ENCODE measurements at places on chromosomes 2 and 18.

DNA sequence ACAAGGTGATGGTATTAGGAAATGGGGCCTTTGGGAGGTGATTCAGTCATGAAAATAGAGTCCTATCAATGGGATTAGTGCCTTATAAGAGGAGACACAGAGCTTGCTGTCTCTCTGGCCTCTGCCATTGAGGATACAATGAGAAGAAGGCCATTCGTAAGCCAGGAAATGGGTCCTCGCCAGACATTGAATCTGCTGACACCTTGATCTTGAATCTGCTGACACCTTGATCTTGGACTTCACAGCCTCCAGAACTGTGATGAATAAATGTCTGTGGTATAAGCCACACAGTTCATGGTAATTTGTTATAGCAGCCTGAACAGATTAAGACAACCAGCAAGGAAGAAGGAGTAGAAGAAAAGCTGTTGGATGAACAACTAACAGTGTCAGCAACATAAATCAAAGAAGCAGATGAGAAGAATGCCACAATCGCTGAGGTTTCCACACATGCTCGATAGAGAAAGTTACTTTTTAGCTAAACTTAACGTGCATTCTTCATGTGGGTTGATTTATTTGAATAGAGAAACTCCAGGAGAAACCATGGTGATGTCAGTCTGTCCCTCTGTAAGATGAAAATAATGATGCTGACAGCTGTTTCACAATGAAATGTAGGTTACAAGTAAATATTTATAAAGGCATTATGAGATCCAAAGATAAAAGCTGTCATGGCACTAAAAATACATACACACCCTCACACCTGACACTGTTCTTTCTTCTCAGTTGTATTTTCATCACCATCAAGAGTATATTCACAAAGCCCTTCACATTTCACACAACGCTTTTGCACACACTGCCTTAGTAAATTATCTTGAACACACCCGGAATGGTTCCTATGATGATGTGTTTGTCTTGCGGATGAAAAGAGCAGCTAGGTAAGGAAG lies 153.7 kb upstream of the NCK2 start:
- no peak for DNase-seq

DNA sequence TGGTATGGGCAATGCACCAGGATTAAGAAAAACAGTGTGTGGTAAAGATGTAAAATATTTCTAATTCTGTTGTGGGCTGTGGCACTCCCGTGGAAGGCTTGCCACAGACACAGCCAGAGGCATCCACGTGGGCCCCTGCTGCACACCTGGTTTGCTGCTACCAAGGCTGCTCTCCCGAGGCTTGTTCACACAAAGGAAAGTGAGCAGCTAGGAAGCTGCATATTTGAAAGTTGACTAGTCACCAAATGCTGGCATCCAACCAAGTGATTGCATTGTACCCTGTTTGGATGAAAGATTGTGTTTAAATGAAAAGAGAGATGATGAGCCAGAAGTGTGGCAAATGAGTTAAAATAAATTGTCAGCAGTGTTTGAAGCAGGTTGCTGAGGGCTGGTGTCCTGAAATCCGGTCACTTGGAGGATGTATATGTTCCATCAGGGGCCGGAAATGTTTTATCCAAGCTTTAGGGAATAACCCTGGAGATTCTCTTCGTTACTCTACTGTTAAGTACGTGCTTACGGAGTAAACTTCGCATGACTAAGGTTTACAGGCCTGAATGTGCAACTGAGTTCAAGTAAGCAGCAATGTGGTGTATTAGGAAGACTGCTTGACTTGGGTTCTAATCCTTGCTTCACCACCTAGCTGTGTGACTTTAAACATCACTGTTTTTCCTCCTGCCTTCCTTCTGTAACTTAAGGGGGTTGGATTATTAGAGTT lies 86.1 kb downstream of the MSH2 start:
- no peak for DNase-seq

GRCh38 chr2:163633291-163633690 lies 102.5 kb downstream of the FIGN start:
- no peak for DNase-seq

DNA sequence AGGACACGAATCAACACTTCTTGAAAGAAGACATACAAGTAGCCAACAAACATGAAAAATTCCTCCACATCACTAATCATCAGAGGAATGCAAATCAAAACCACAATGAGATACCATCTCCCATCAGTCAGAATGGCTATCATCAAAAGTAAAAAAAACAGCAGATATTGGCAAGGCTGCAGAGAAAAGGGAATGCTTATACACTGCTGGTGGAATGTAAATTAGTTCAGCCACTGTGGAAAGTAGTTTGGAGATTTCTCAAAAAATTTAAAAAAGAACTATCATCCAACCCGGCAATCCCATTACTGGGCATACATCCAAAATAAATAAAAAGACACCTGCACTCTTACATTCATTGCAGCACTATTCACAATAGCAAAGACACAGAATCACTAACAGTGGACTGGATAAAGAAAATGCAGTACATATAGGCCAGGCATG lies 78.7 kb downstream of the GRB14 start:
- DNase-seq, result peak; percentile 1

DNA sequence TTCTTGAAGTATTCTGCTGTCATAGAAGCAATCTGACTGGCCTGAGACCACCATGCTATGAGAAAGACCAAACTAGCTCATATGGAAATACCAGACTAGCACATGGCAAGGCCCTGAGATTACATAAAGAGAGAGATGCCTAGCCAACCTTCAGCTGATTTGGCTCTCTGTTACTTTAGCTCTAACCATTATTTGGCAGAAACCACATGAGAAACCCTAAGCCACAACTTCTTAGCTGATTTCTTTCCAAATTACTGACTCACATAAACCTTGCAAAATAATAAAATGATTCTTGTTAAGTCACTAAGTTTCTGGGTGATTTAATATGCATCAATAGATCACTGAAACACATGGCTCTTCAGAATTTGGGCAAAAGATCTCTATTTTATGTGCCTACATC lies 295.0 kb upstream of the ZNF521 start:
- no peak for DNase-seq

DNA sequence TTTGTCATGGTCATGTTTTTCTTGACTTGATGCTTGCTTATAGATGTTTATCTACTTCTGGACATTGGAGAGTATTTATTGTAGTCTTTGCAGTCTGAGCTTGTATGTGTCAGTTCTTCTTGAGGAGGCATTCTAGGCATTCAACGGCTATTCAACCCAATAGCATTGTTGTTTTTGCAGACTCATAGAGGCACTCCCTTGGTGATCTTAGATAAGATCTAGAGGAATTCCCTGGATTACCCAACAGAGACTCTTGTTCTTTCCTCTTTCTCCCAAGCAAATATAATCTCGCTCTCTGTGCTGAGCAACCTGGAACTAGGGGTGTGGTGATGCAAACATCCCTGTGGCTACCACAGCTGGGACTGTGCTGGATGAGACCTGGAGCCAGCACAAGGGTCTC lies 40.4 kb downstream of the SYT4 start:
- no peak for DNase-seq

DNA sequence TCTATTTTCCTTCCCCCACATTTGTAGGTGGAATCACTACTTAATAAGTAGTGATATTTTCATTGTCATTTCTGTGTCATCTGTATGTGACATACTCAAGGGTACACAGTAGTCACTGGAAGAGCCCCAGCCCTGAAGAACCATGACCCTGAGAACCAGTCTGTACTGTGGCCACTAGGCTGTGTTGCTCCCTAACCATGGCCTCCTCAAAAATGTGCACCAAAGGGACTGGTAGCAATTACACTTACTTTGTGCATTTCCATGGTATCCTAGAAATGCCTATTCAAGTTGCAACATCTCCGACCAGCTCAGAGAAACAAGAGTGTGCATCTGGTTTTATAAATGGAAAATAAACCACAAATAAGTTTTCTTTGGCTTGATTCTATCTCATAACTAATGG lies 155.1 kb downstream of the DOCK10 start:
- no peak for DNase-seq

GRCh38 chr18:5726011-5726410 lies 169.3 kb downstream of the TMEM200C start:
- DNase-seq, result no peak

DNA sequence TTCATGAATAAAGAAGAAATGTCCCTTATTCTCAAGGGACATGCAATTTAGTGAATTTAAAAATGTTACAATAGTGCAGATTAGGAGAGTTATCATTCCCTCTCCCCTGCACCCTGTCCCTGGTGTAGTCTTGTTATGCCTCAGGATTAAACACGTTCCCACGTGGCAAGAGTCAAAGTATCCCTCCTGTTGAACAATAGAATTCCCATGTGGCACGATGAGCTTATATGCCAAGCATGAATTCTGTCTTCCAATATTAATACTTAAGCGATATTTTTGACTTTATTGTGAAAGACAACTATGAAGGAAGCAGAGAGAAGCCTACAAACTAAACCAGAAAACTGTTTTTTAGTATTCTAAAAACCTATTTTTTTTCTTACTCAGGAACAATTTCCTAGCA lies 36.7 kb upstream of the SPAG16 start:
- no peak for DNase-seq

- DNase-seq, result peak; percentile 47
These were observed 70.3 kb downstream of the SCN1A start for GRCh38 chr2:166057370-166058164.

- DNase-seq, result no peak
These were observed 418.8 kb upstream of the HS6ST1 start for GRCh38 chr2:128737546-128737826.

DNA sequence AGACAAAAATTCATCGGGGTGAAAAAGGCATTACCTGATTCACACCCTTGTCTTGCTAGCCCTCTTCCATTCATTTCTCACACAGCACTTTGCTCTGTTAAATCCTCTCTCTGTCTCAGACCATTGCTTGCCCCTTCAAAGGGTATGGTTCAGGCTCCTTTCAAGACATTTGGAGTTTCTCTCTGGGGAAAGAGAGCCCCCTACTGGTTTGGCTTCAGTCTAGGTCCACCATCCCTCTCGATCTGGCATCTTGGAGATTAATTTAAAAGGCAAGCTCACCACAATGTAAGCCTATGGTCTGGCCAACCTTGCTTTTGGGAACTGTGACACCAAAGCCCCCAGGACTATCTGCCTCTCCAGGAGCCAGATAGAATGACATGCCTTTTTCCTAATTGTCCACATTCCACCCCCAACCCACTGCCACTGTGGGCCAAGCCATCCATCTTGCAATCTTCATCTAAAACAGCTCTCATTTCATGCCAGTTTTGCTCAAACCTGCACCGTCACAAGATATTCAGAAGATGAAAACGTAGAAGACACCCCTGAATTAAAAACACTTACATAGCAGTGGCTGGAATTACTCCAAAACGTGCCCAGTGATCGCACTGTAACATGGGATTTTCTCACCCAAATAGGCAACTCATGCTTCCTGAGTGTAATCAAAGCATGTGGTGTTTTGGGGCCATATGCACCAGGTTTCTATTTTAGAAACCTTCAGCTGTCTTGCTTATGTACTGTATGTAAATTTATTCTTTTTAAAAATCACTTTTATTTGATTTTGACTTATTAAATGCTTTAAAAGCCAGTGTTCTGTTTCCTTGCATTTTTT lies 93.9 kb downstream of the FARSB start:
- DNase-seq, result no peak

DNA sequence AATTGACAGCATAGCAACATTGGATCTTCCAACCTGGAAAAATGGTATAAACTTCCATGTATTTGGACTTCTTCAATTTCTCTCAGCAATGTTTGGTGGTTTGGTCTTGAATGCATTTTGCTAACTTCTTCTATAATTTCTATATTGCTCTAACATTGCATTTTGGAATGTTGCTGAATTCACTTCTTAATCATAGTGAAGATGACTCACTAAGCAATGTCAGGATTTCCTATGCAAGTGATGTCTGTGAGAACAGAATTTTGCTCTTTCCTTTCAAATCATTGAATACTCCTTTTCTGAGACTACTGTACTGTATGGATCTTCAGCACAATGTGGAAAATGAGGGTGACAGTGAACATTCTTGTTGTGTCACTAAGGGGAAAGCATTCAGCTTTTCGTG lies 28.9 kb upstream of the CDH19 start:
- no peak for DNase-seq

- no peak for DNase-seq
These were observed 164.6 kb downstream of the TMEM247 start for GRCh38 chr2:46643951-46644350.

- DNase-seq, result no peak
These were observed 366.9 kb upstream of the GALNT5 start for GRCh38 chr2:156890529-156891148.

DNA sequence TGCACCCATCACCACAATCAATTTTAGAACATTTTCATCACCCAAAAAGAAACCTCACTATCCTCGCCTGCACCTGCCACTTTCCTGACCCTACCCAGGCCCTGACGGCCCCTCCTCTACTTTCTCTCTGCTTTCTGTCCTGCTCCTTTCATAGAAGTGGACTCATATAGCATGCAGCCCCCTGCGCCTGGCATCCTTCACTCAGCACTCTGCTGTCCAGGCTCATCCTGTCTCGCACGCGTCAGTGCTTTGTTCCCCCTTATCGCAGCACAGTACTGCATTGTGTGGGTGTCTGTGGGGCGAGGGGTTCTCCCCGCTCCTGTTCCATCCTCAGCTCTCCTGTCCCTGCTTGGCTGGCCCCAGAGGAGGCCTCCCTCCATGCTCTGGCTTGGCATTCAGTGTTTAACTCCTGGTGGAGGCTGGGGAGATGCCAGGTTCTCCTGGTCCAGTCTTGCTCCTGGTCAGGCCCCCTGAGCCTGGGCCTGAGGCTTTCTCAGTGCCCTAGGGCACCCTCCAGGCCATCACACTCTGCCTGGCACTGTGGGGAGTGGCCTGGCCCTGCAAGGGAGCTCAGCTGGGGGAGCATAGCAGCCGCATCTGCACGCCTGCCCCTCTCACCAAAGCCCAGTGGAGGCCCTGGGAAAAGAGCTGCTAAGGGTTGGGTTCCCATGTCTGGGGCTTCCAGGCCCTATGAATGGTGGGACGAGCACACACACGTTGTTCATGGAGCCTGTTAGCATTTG lies 6.6 kb upstream of the TUBB6 start:
- no peak for DNase-seq

DNA sequence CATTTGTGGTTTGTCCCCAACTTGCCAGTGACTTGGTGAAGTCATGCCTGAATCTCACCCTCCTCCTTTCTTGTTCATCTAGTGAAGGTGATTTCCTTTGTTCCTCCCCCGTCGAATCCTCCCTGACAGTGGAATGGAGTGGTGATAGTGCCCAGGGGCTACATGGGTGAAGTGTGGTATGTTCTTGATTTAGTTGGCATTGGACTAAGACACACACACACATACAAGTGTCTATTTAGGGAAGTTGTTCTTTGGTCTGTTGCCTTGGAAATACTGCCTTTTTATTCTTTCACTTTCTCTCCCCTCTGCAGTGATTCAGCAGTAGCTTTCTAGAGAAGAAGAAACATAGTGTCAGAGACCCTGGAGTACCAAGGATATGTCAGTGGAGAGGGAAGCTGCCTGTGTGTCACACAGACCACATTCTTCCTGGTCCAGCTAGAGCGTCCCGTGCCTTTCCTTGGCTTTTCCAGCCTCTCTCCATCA lies 10.9 kb downstream of the INPP4A start:
- no peak for DNase-seq

DNA sequence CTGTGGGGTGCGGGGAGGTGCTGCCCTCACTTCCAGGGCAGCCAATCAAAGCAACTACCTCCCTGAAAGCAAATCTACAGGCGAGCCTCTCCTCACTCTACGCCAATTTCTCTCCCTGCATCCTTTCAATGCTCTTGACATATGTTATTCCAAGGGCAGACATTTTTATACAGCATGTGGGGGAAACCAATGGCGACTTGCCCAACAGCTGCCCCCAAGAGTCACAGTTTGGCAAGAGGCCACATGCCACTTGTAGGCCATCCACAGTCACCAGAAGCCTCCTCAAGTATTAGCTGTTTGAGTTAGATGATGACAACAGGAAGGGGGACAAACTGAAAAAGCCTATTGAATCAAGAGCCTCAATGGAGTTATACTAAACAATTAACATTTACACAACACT lies 114.6 kb downstream of the MYO5B start:
- DNase-seq, result no peak
